ENCODE measurements at places on chromosomes 4 and X.
A peak's percentile ranks its signal among the peaks of the same experiment; 100 is the strongest.

- DNase-seq = no peak
Measured at GRCh38 chr4:98203332-98204235, 57.6 kb upstream of the RAP1GDS1 start.

GRCh38 chr4:93080316-93080715 lies 748.2 kb upstream of the ATOH1 start:
- DNase-seq = no peak

GRCh38 chrX:140799216-140799615 lies 89.7 kb downstream of the LINC00632 start:
- DNase-seq = no peak

DNA sequence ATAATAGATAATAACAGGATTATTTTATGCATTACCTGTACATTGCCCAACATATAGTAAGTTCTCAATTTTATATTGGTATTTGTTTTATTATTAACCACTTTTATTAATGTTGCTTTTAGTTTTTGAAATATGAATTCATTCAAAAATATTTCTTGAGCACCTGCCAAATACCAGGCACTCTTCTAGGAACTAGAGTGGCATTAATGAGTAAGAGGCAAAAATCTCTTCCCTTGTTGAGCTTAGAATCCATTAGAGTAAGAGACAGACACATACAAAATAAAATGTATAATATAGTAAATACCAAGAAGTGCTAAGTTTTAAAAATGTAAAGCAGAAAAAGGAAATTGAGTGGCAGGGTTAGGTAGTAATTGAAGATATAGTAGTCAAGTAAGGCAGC lies 45.8 kb downstream of the TET2 start:
- no peak for DNase-seq

DNA sequence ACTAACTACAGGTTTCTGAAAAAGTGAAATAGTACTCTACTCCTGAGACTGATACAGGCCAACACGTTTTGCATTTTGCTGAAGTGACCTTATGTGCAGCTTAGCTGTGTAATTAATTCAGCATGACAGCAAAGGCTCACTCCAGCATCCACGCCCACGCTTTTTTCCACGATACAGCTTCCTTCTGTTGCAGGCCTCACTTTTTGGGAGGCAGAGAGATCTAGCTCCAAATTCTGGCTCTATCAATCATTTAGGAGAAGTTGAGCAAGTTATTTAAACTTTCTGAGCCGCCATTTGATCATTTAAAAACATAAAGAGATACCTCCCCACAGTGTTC lies 160.3 kb downstream of the AFAP1 start:
- peak; percentile 59 for DNase-seq

Measured in foreskin fibroblast (primary cell).